T-helper 17 cell (primary cell): ENCODE measurements at places on chromosomes 2 and 18. TPM values are rescaled to one million over a fixed set of nuclear protein-coding genes. Genes with fewer than 3 reads are reported as not detected.

The ERFE gene
- total RNA-seq = not detected

- H3K36me3 ChIP-seq = peaks cover 2% of the 10 kb centered on the region
- no peaks in the 10 kb centered on the region for H3K27me3 ChIP-seq
- no peak for DNase-seq
- no peak overlapping the region for H3K4me3 ChIP-seq
- peaks cover 10% of the 10 kb centered on the region for H3K4me1 ChIP-seq
- H3K27ac ChIP-seq = no peak overlapping the region
Observed at GRCh38 chr2:48207851-48208250, 301.6 kb upstream of the FBXO11 start.

DNA sequence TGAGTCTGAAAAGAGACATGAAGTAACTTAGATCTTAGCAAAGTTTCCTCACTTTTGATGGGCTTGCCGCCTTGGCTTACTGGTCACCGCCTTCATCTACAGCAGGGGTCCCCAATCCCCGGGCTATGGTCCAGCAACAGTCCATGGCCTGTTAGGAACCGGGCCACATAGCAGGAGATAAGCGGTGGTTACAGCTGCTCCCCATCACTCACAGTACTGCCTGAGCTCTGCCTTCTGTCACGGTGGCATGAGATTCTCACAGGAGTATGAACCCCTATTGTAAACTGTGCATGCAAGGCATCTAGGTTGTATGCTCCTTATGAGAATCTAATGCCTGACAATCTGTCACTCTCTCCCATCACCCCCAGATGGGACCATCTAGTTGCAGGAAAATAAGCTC lies 72.9 kb downstream of the BIN1 start:
- DNase-seq = no peak
- H3K36me3 ChIP-seq = no peaks in the 10 kb centered on the region
- no peak overlapping the region for H3K4me3 ChIP-seq

GRCh38 chr2:176109192-176109901 lies 2.3 kb downstream of the HOXD11 start:
- H3K36me3 ChIP-seq = peaks cover 6% of the 10 kb centered on the region
- H3K4me3 ChIP-seq = peak overlapping the region; percentile 47
- no peak for DNase-seq
- peak overlapping the region; percentile 77 for H3K27ac ChIP-seq

GRCh38 chr2:216666461-216667233 lies 28.7 kb downstream of the IGFBP5 start:
- H3K27me3 ChIP-seq = peaks cover 54% of the 10 kb centered on the region
- H3K27ac ChIP-seq = no peak overlapping the region
- H3K36me3 ChIP-seq = no peaks in the 10 kb centered on the region

DNA sequence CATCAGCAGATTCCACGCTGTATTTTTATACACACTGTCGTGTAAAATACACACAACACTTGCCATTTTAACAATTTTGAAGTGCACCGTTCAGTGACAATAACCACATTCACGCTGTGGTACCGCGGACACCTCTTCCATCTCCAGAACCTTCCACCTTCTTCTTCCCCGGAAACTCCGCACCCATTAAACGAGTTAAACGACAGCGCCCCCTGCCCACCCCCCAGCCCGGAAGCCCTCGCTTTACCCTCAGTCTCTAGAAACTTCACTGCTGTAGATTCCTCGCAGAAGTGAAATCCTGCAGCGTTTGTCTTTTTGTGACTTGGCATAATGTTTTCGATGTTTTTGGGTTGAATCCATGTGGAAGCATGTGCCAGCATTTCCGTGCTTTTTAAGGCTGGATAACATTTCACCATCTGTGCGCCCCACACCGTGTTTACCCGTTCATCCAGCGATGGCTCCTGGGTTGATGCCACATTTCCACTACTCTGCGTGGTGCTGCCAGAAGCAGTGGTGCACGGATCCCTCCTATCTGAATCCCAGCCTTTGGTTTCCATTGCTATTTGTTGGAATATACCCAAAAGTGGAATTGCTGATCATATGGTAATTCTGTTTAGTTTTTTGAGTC lies 32.0 kb upstream of the TMEM18 start:
- H3K27ac ChIP-seq = no peak overlapping the region
- peaks cover 13% of the 10 kb centered on the region for H3K4me1 ChIP-seq
- peaks cover 5% of the 10 kb centered on the region for H3K36me3 ChIP-seq
- H3K27me3 ChIP-seq = peaks cover 41% of the 10 kb centered on the region
- no peak overlapping the region for H3K4me3 ChIP-seq

GRCh38 chr2:191878548-191879279 lies 31.8 kb upstream of the CAVIN2 start:
- H3K27me3 ChIP-seq = peaks cover 43% of the 10 kb centered on the region
- H3K36me3 ChIP-seq = no peaks in the 10 kb centered on the region
- H3K4me1 ChIP-seq = no peaks in the 10 kb centered on the region
- H3K4me3 ChIP-seq = no peak overlapping the region
- no peak for DNase-seq

- no peaks in the 10 kb centered on the region for H3K27me3 ChIP-seq
- no peak overlapping the region for H3K4me3 ChIP-seq
- no peak for DNase-seq
- peaks cover 15% of the 10 kb centered on the region for H3K4me1 ChIP-seq
Observed at GRCh38 chr2:71078624-71079023, 10.2 kb downstream of the NAGK start.
